ENCODE measurements at places on chromosomes 5 and 9.

DNA sequence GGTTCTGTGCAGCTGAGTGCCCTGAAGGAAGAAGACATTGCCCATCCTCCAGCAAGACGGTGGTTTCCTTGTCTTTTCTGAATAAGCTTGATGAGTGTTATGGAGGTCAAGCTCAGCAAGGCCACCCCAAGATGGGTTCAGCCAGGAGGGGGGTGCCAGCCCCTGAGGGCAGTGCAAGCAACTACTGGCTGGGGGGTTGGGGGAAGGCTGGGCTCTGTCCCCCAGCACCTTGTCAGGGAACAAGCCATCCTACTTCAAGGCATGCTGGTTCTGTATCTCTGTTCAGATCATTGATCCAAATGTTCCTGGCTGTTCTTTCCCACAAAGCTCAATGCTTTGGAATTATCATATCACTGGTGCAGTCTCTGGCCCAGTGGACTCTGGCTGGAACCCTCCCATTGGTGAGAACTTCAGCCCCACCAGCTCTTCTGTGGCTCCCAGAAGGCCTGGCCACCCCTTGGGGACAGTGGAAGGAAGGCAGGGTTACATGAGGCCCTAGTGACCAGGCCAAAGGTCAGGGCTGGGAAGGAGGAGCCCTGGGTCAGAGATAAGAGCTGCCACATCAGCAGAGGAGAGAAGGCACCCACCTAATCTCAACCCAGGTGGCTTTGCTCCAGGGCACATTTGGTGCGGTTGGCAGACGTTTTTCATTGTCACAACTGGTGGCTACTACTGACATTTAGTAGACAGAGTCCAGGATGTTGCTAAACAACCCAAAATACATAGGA, 280.2 kb downstream of the IRX2 start:
- no peaks in the 10 kb centered on the region for H3K36me3 ChIP-seq
- H3K4me3 ChIP-seq, result no peak overlapping the region
- no peaks in the 10 kb centered on the region for H3K27me3 ChIP-seq
- H3K4me1 ChIP-seq, result no peaks in the 10 kb centered on the region

- H3K27ac ChIP-seq, result peak overlapping the region; percentile 94
- peak; percentile 86 for DNase-seq
- peaks cover 18% of the 10 kb centered on the region for H3K36me3 ChIP-seq
- H3K4me3 ChIP-seq, result peak overlapping the region; percentile 77
- peaks cover 27% of the 10 kb centered on the region for H3K4me1 ChIP-seq
Measured at GRCh38 chr9:136882109-136882946, 4.0 kb upstream of the TRAF2 start.

- H3K4me3 ChIP-seq, result no peak overlapping the region
- no peaks in the 10 kb centered on the region for H3K4me1 ChIP-seq
- no peaks in the 10 kb centered on the region for H3K36me3 ChIP-seq
- no peaks in the 10 kb centered on the region for H3K27me3 ChIP-seq
Measured at GRCh38 chr5:172943283-172943841, 15.9 kb upstream of the RPL26L1 start.

GRCh38 chr5:95895251-95895650, 66.4 kb downstream of the ELL2 start:
- H3K36me3 ChIP-seq, result peaks cover 70% of the 10 kb centered on the region
- DNase-seq, result no peak
- no peak overlapping the region for H3K27ac ChIP-seq
- H3K4me3 ChIP-seq, result no peak overlapping the region
- no peaks in the 10 kb centered on the region for H3K27me3 ChIP-seq
- H3K4me1 ChIP-seq, result peaks cover 5% of the 10 kb centered on the region

GRCh38 chr9:73683862-73684591, 532.4 kb downstream of the ANXA1 start:
- no peaks in the 10 kb centered on the region for H3K36me3 ChIP-seq
- H3K27me3 ChIP-seq, result no peaks in the 10 kb centered on the region
- no peak overlapping the region for H3K4me3 ChIP-seq
- H3K4me1 ChIP-seq, result no peaks in the 10 kb centered on the region
- H3K27ac ChIP-seq, result no peak overlapping the region
- DNase-seq, result no peak
